GM12878 (cell line): ENCODE measurements at places on chromosomes 7 and 10.
A peak's percentile ranks its signal among the peaks of the same experiment; 100 is the strongest.

GRCh38 chr7:158633055-158633956 is 45.7 kb upstream of the PTPRN2 start:
- peaks cover 13% of the 10 kb centered on the region for H3K36me3 ChIP-seq
- peak overlapping the region; percentile 63 for H3K27ac ChIP-seq
- no peak overlapping the region for H3K4me3 ChIP-seq
- H3K27me3 ChIP-seq: no peaks in the 10 kb centered on the region
- DNase-seq: peak; percentile 11

DNA sequence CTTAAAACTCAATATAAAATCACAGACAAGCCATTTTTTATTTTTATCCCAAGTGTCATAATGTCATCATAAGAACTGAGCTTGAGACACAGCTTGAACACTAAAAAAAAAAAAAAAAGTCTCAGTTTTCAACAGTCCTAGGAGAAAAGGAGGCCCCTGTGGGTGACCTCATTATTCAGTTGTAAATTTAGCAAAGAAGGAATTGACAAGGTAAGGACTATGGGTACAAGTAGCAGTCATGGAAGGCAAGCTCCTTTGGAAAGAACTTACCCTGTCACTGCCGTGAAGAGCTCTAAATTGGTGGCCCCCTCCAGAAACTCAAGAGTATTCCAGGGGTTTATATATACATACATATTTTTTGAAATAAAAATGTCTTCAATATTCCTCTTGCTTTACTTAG is 864.4 kb upstream of the KCND2 start:
- no peak overlapping the region for H3K27ac ChIP-seq
- H3K4me3 ChIP-seq: no peak overlapping the region
- no peak for DNase-seq
- no peaks in the 10 kb centered on the region for H3K36me3 ChIP-seq

DNA sequence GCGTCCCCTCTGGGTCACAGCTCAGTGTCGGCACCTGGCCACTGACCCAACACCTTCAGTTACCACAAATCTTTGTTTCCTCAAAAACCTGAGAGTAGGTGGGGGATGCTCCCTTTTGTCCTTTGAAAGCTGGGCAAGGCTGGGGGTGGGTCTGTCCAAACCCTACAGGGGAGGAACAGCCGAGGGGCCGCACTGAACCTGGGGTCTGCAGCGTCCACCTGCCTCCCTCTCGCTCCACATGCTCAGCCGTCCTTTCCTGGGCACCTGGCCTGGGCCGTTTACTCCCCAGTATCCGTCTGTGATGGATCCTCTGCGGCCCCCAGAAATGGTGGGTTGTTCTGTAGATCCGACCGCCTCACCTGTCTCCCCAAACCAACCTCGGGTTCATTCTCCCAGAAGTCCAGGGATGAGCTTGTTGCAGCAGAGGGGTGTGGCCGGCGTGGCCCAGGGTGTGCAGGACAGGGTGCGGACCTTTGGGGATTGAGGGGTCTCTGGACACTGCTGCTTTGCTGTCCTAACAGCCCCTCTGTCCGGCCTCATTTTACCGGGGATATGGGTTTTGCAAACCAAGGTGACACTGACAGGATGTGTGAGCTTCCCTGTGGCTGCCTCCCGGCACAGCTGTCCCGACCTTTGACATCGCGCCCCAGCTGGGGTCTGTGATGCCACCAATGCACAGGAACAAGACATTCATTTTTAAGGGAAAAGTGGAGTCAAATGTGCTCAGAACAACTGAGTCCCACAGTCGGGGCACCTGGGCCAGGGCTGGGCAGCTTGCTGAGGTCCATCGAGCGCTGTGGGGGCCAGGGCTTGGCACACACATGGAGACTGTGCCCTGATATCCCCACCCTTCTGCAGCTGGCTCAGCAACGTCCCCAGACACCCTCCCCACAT is 115.9 kb downstream of the VIPR2 start:
- no peak overlapping the region for H3K4me3 ChIP-seq
- H3K4me1 ChIP-seq: no peaks in the 10 kb centered on the region
- no peaks in the 10 kb centered on the region for H3K27me3 ChIP-seq
- no peak for DNase-seq
- no peaks in the 10 kb centered on the region for H3K36me3 ChIP-seq
- no peak overlapping the region for H3K27ac ChIP-seq

- no peak for DNase-seq
- no peak overlapping the region for H3K4me3 ChIP-seq
- H3K36me3 ChIP-seq: peaks cover 6% of the 10 kb centered on the region
- no peaks in the 10 kb centered on the region for H3K27me3 ChIP-seq
- H3K4me1 ChIP-seq: no peaks in the 10 kb centered on the region
Observed at GRCh38 chr7:36851382-36851781, 127.1 kb upstream of the AOAH start.

GRCh38 chr10:79239275-79239779 is 107.9 kb upstream of the PPIF start:
- H3K36me3 ChIP-seq: no peaks in the 10 kb centered on the region
- no peak for DNase-seq
- H3K4me1 ChIP-seq: peaks cover 12% of the 10 kb centered on the region
- no peak overlapping the region for H3K27ac ChIP-seq
- no peak overlapping the region for H3K4me3 ChIP-seq

DNA sequence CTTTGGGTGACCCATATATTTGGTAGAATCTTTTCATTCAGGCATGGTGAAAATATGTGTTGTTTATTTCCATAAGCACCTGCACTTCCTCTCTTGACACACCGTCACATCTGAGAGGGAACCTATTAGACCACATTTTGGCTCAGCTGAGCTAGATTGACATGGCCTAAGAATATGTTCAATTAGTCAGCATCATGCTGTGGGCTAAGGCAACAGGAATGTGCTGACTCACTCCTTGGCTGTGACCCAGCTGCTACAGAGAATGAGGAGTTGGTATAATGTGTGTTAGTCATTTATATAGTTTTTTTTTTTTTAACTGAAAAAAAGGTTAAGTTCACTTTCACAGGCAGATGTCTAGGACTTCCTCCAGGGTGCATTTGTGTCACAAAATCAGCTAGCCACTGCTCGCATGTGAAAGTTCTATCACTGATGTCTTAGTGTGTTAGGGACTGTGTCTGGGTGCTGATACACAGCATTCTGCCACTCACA is 180.6 kb downstream of the SEMA3E start:
- no peaks in the 10 kb centered on the region for H3K4me1 ChIP-seq
- H3K27ac ChIP-seq: no peak overlapping the region; the same call in 1 of the 2 replicates
- H3K27me3 ChIP-seq: no peaks in the 10 kb centered on the region
- no peaks in the 10 kb centered on the region for H3K36me3 ChIP-seq
- DNase-seq: peak; percentile 83

- no peak overlapping the region for H3K4me3 ChIP-seq
- no peak for DNase-seq
- H3K36me3 ChIP-seq: no peaks in the 10 kb centered on the region
- H3K27me3 ChIP-seq: no peaks in the 10 kb centered on the region; the same call in 1 of the 2 replicates
- no peak overlapping the region for H3K27ac ChIP-seq
Observed at GRCh38 chr10:79488336-79488735, 24.0 kb upstream of the EIF5AL1 start.

- no peaks in the 10 kb centered on the region for H3K27me3 ChIP-seq
- DNase-seq: no peak
- H3K4me1 ChIP-seq: no peaks in the 10 kb centered on the region
- no peak overlapping the region for H3K27ac ChIP-seq
- no peaks in the 10 kb centered on the region for H3K36me3 ChIP-seq
- H3K4me3 ChIP-seq: no peak overlapping the region
Observed at GRCh38 chr10:78852466-78853240, 216.1 kb upstream of the ZMIZ1 start.

DNA sequence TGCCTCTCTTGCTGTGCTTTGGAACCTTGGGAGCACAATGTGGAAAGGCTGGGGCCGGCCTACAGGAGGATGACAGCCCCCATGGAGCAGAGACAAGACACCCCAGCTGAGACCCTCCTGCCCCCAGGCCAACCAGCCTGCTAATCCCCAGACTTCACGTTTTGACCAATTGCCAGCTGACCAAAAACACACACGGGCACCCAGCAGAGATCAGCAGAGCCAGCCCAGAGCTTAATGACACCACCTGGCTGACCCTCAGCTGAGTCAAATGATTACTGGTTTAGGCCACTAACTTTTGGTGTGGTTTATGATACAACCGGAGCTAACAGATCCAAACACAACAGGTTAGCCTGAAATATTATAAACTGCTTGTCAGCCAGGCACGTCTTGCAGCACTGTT is 111.2 kb upstream of the KIF5B start:
- H3K36me3 ChIP-seq: no peaks in the 10 kb centered on the region
- DNase-seq: peak; percentile 24
- peaks cover 5% of the 10 kb centered on the region; the same call in 1 of the 2 replicates for H3K4me1 ChIP-seq

DNA sequence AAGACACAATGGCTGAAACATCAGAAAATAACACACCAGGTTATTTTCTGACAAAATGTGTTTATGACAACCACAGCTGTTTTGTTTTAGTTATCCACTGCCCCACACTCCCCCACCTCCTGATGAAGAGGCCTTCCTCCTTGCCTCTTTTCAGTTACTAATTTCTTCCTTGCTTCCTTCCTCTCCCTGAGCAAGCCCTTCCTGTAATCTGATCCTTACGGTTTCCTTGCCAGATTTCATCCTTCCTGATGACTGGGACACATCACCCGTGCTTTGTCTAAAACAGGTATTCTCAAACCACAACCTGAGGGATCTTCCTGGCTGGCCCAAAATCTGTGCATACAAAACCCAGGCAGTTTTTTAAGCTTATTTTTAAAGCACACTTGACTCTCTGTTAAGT is 39.4 kb downstream of the CHST15 start:
- no peak overlapping the region for H3K4me3 ChIP-seq
- peaks cover 1% of the 10 kb centered on the region; the same call in 1 of the 2 replicates for H3K27me3 ChIP-seq
- no peak overlapping the region for H3K27ac ChIP-seq

- H3K4me3 ChIP-seq: no peak overlapping the region
- H3K27me3 ChIP-seq: no peaks in the 10 kb centered on the region
- H3K4me1 ChIP-seq: peaks cover 7% of the 10 kb centered on the region
Observed at GRCh38 chr10:1544209-1544673, 193.1 kb downstream of the ADARB2 start.

DNA sequence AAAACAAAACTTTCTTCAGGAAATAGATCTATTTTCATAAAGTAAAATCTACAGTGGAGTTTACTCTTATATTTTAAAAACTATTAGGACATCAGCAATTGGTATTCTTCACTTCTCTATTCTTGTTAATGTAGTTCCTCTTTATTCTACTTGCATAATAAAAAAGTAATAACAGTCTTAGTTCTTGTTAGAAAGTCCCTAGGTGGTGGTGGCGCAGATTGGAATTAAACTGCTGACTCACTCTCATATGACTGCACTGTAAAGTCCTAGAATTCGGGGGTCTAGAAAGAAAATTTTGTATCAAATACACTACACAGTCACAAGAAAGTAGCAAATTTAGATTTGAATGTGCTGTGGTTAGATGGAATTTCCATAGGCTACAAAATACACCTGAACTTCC is 44.6 kb upstream of the TES start:
- no peak for DNase-seq
- H3K27me3 ChIP-seq: no peaks in the 10 kb centered on the region
- H3K27ac ChIP-seq: peak overlapping the region; percentile 38
- H3K4me3 ChIP-seq: no peak overlapping the region

GRCh38 chr10:86522510-86522855 is 891 bp upstream of the WAPL start:
- H3K27me3 ChIP-seq: no peaks in the 10 kb centered on the region
- H3K4me3 ChIP-seq: peak overlapping the region; percentile 83
- peaks cover 13% of the 10 kb centered on the region for H3K4me1 ChIP-seq
- DNase-seq: no peak
- H3K36me3 ChIP-seq: no peaks in the 10 kb centered on the region

DNA sequence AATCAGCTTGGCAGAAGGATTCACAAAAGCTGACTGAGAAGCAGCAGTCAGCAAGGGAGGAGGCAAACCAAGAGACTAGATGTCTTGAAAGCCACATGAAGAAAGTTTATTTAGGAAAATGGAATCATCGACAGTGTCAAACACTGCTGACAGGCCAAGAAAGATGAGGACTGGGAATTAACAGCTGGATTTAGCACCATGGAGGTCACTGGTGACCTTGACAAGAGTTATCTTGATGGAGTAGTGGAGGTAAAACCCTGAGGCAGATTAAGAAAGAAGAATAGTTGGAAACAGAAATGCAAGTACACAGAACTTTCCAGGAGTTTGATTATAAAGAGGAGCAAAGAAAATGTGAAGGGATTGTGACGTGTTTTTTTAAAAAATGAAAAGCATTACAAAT is 51.5 kb downstream of the LMBR1 start:
- H3K36me3 ChIP-seq: peaks cover 4% of the 10 kb centered on the region; the same call in 1 of the 2 replicates
- H3K27me3 ChIP-seq: no peaks in the 10 kb centered on the region
- H3K27ac ChIP-seq: no peak overlapping the region
- DNase-seq: no peak
- no peak overlapping the region for H3K4me3 ChIP-seq
- H3K4me1 ChIP-seq: no peaks in the 10 kb centered on the region

- no peaks in the 10 kb centered on the region for H3K4me1 ChIP-seq
- H3K4me3 ChIP-seq: no peak overlapping the region
- H3K27me3 ChIP-seq: no peaks in the 10 kb centered on the region; the same call in 1 of the 2 replicates
- DNase-seq: no peak
- no peaks in the 10 kb centered on the region for H3K36me3 ChIP-seq
Observed at GRCh38 chr7:151801782-151802468, 75.0 kb downstream of the PRKAG2 start.

- peaks cover 2% of the 10 kb centered on the region for H3K27me3 ChIP-seq
- peaks cover 8% of the 10 kb centered on the region; the same call in 1 of the 2 replicates for H3K4me1 ChIP-seq
- H3K4me3 ChIP-seq: no peak overlapping the region
- H3K27ac ChIP-seq: no peak overlapping the region
- no peak for DNase-seq
- no peaks in the 10 kb centered on the region for H3K36me3 ChIP-seq
Observed at GRCh38 chr10:44862924-44863323, 48.2 kb upstream of the TMEM72 start.

DNA sequence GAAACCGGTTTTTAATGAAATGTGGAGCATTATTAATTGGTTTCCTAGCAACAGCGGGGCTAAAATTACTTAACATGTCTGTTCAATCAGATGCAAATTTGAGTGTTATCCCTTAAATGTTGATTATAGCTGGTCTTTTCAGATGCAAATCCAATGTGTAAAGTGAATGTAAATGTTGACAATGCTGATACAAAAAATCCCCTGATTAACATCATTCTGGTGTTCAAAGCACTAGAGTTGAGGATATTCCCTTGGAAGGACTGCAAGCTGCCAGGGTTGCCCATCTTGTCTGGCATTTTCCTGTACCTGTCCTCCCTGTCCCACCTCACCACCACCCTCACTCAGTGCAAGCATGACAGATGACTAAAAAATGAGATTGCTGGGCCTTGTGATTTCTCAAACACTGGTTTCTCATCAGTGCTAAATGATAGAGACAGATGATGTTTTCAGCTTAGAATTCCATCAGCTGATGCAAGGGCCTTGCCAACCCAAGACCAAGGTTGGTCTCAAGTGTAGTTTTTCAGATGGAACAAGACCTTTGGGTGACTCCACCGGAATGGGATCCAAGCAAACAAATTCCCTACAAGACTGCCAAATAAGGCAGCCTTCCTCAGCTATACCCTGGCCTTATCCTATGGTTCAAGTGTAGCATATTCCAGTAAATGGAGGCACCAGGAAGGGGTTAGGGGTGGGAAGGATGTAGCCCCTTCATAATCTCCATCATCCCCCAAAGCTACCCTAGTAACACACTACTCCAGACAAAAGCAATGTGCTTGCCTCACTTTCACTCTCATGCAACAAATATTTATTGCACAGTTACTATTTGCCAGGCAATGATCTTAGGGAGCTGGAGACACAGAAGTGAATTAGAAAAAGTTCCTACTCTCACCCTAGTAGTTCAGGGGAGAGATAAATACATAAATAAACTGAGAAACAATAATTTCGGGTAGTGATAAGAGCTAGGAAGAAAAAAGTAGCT is 54.9 kb downstream of the JAZF1 start:
- no peaks in the 10 kb centered on the region for H3K36me3 ChIP-seq
- H3K4me1 ChIP-seq: no peaks in the 10 kb centered on the region
- H3K27me3 ChIP-seq: no peaks in the 10 kb centered on the region; the same call in none of the 2 replicates
- H3K27ac ChIP-seq: no peak overlapping the region
- no peak for DNase-seq
- H3K4me3 ChIP-seq: no peak overlapping the region
